ENCODE measurements at places on chromosomes 2 and 18.
A peak's percentile ranks its signal among the peaks of the same experiment; 100 is the strongest.

GRCh38 chr2:55862246-55862645 lies 61.3 kb downstream of the EFEMP1 start:
- no peak for DNase-seq

DNA sequence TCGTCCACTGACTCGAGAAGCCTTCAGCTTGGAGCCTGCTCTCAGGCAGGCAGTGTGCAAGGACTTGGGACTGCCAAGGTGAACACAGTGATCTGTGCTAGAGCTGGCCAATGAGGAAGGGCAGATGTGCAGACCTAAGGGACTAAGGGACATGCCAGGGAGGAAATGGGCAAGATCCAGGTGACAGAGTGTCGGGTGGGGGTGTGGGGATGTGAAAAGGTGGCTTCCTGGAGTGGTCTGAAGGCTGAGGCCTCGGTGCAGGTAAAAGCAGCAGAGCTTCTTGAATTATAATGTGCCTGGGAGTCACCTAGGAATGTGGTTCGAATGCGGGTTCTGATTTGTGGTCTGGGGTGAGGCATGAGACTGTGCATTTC lies 42.0 kb downstream of the STEAP3 start:
- DNase-seq = no peak

GRCh38 chr2:239266779-239267287 lies 134.0 kb downstream of the HDAC4 start:
- peak; percentile 11 for DNase-seq

GRCh38 chr2:174761837-174762236 lies 2.4 kb downstream of the CHRNA1 start:
- DNase-seq = no peak

GRCh38 chr2:112985090-112985489 lies 7.3 kb downstream of the IL36G start:
- DNase-seq = no peak

GRCh38 chr18:32735781-32736180 lies 37.0 kb downstream of the KLHL14 start:
- no peak for DNase-seq

DNA sequence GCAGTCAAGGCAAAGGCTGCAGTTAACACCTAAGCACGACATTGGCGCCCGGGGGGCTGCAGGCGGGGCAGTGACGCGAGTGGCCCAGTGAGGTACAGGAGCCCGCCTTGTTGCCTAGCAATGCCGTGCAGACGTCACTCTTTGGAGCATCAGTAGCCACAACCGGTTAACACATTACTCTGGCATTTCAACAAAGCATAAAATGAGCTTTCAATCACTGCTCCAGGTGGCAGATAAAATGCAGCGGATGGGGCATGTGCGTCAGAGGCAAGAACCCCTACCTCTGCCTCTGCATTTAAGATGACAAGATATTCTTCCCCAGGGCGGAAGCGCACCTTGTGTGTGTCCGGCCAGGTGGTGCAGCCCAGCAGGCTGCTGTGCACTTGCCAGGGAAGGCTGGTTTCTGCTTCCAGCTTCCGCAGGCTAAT lies 139.4 kb downstream of the MTCL1 start:
- DNase-seq = no peak
